CD4-positive, alpha-beta T cell treated with Interleukin-6 at 100 ng/mL for 8 hours (primary cell): ENCODE measurements at places on chromosomes 12 and 14.

GRCh38 chr12:3634348-3634747, 118.6 kb downstream of the CRACR2A start:
- DNase-seq = no peak

- no peak for DNase-seq
Measured at GRCh38 chr14:65062096-65063075, 39.9 kb downstream of the MAX start.

DNA sequence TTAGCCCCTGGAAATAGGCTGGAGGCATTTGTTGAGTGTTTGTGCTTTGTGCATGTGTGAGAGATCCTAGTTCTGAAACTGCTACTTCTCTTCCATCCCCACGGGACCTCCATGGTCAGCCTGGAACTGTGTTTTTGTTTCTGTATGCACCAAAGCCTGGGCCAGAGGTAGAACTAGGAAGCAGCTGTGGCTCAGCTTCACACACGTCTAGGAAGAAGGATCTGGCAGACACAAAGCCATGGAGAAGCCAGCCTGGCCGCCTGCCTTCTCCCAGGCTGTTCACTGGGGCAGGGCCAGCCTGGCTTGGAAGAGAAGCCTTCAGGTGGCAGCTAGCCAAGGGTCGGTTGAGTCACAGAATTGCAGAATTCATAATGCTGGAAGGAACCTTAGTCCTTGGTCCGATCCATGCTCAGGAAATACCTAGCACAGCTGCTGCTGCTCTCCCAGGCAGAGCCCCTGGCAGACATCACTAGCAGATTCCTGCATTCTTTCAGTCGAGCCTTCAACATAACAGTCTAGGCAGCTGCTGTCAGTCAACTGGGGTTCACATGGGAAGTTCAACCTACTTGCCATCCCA, 27.0 kb downstream of the RIN3 start:
- no peak for DNase-seq

DNA sequence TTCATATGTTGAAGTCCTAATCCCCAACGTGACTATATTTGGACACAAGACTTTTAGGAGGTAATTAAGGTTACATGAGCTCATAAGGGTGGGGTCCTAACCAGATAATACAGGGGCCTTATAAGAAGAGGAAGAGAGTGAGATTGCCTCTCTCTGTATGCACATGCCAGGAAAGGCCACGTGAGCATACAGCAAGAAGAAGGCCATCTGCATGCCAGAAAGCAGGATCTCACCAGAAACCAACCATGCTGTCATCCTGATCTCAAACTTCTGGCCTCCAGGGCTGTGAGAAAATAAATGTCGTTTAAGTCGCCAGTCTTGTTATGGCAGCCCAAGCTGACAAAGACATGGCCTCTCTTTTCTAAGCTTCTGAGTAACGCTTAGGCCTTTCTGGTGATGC, 69.0 kb upstream of the GPHB5 start:
- no peak for DNase-seq

DNA sequence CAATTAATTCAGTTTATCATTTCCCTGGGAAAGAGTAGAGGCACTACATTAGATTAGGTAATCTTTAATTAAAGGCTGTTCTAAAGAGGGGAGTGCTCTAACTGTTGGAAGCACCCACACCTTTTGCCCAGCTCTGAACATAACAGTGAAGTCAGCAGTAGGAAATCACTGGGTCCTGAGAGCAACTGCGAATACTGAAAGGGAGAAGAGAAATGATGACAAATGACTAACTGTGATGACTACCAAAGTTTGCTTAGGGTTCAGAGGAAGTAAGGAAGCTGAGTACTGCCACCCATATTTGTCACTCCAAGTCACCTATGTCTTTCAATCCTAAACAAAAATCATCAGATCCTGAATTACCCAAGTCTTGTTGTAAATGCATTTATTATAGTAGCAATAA, 140.6 kb downstream of the EPS8 start:
- DNase-seq = no peak

DNA sequence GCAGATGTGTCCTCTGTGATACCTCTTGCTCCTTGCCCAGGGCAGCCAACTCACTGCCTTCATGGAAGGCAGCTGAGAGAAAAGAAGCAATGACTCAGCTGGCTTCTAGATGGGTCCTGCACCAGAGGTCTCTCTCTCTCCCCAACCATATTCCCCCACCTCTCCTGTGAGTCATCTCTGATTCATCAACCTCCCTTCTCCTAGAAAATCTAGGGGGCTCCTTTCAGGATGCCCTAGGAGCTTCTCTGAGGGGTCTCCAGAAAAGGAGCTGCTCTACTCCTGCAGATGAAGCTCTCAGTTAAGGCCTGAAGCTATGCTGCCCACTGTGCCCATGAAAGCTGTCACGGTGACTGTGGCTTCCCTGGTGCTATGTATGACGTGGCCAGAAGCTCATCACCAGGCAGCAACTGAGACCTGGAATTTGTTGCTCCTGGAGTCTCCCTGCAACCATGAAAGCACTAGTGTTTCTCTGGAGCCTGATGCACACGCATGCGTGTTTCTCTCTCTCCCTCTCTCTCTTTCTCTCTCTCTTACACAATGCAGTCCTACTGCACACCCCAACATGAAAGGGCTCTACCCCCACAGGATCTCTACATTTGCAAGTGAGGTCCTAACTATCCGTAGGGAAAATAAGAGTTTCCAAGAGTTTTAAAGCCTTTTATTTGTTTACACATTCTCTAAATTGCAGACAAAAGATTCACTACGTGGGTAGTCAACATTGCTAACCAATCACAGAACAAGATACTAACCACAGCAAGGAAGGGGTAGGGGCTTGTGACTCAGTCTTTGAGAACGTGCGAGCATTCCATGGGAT, 285.3 kb downstream of the DPF3 start:
- no peak for DNase-seq

- DNase-seq = no peak
Measured at GRCh38 chr12:83031196-83031595, 344.5 kb downstream of the TMTC2 start.

DNA sequence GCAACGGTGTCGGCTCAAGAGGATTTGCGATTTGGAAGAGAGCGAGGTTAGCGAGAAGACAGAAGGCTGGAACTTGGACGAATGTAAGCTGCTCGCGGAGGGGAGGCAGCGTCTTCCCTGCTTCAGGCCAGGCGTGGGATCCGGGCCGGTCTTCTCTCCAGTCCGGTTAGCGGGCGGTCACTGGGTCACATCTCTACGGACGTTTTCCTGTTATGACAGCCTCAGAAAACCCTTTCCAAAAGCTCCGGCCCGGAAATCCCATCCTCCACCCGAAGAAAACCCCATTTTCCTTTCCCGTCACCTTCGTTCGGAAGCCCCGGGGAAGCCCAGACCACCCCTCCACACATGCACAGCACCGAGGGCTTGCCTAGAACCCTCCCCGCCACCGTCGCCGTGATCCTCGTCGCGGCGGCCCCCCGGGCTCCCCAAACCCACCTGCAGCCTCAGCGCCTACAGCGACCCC, 268 bp downstream of the NDUFB1 start:
- no peak for DNase-seq

DNA sequence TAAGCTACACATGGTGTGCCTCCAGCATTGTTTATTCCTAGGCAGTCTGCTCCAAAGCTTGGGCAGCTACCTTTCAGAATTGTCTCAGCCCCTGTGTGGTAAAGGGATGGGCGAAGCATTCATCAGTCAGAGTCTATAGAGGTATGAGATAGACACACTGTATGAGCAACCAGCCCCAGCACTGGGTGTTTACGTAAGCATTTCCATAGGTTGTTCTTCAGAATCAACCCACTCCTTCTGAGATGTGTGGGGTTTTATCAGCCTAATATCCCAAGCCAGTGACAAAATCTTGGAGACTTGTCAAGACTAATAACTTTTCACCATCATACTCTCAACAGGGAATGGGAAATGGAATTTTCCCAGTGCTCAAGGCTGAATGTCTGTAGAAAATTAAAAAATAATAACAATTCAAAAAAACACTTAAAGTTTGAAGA, 98.2 kb downstream of the BTG1 start:
- DNase-seq = no peak

- DNase-seq = no peak
Measured at GRCh38 chr12:26334621-26335124, 139.3 kb downstream of the SSPN start.

DNA sequence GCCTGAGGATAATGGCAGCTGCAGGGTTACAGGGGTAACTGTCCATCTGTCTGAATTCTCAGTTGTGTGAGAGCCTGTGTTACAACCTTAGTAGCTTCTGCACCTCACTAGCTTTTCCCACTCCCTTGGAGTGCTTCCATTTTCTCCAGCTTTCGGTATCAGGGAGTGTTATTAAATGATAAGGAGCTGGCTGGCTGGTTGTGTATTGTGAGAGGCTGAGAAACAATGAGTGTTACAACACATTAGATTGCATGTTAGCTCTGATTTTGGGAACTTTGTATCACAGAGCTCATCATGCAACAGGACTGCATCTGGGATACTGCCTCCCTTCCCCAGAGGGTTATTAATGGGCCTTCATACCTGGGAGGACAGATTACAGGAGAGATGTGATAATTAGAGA, 723.7 kb downstream of the DIO2 start:
- DNase-seq = no peak

DNA sequence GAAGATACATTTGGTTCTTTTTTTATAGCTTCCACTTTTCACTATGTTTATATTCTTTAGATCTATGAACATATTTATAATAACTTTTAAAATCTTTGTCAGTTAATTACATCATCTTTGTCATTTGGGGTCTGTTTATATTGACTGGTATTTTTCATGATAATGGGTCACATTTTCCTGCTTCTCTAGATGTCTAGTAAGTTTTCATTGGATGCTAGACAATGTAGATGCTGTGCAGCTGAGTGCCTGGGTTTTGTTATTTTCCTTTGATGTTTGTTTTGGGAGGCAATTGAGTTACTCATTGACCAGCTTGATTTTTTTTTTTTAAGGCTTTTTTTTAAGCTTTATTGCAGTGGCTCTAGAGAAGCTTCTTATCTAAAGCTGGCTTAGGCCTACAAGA, 4.9 kb downstream of the MAP1LC3B2 start:
- DNase-seq = no peak

- no peak for DNase-seq
Measured at GRCh38 chr14:55158412-55158811, 29.4 kb downstream of the LGALS3 start.

GRCh38 chr14:49620182-49621113, at the start of the genes MGAT2 and RPL36AL:
Gene MGAT2, plus strand, starts transcription at chr14:49620799. Its CDS starts 470 bp downstream, at chr14:49621269.
Gene RPL36AL, minus strand, starts transcription at chr14:49620626. Its CDS starts 1,522 bp downstream, at chr14:49619104.
- DNase-seq = peak; percentile 95

- no peak for DNase-seq
Measured at GRCh38 chr14:104532191-104532555, 47.4 kb upstream of the C14orf180 start.

GRCh38 chr14:58401587-58401986, 5.9 kb downstream of the TOMM20L start:
- DNase-seq = no peak

- DNase-seq = no peak
Measured at GRCh38 chr14:75283162-75283832, 4.7 kb downstream of the FOS start.

DNA sequence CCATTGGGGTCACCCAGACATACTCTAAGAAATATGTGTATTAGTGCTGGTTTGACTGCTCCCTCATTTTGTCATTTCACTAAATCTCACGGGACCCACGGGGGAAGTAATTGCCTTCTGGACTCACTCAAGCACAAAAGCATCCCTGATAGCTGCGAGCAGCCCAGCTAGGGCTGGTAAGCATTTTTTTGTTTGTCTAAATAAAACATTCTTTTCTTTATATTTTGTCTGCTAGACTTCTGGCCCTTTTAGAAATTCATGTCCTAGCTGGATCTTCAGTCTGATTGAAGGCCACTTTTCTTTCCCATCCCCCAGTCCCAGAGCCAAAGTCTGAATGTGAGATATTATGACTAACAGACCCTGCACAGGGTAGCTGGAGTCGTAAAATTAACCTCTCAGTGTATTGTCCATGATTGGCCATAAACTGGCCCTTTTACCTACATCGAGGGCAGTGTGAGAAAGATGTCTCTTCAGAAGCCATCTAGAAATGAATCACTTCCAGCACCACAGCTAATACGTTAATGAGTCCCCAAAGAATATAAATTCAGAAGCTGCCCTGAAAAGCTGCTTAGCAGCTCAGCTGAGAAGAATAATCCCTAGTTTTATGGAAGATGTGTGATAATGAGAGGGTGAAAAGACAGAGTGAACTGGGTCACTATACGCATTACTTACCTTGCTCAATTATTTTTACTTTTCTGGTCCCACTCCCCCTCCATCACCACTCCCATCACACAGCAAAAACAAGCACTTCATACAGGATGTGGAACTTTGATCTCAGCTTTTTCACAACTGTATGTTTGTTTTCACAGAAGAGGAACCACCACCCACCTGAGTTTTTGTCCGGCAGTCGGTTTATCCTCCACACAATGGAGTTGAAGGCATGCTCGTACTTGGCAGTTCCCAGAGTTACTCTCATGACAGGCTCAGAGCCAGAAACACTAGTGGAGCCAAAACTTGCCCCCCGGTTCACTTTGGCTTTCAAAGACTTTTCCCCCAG, 55.6 kb upstream of the GTF2A1 start:
- DNase-seq = no peak

DNA sequence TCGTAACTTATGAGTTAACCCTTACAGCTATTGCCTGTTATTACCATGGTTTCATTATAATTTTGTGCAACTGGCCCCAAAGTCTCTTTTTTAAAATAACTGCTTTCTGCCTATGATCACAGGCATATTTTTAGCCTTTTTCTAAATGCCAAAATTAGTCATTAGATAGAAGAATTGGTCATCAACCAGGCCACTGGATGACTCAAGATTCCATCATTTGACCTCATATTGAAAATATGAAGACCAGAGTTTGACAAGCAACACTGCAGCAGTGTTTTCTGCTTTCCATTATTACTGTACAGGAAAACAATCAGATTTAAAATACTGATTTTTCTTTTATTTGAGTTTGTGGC, 54.7 kb upstream of the OTOGL start:
- DNase-seq = no peak

- no peak for DNase-seq
Measured at GRCh38 chr14:104746071-104746545, 6.8 kb upstream of the SIVA1 start.

GRCh38 chr12:3631759-3632158, 121.2 kb downstream of the CRACR2A start:
- DNase-seq = no peak

DNA sequence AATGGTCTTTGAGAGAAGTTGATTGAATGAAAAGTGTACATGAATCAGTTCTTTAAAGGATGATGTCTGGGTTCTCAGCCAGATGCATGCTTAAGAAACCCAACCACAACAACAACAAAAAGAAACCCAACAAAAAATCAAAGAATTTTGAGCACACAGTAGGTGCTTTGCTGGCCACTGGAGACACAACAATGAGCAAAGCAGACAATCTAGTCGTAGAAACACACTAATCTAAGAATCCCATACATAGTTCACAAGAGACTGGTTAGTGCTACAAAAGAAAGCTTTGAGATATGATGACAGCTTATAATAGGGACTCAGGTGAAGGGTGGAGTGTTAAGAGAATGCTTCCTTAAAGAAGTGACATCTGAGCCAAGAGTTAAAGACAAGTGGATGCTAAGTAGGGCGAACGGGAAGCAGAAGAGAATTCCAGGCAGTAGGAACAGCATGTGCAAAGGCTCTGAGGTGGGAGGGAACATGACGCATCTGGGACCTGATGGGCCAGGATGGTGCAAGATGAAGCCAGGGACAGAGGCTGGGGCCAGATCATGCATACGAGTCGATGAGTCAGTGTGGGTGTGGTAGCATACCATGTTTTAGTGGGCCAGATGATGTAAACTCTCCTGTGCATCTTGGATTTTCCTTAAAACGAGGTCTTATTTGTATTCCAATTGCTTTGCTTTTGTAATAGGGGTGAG, 4.6 kb upstream of the HIP1R start:
- DNase-seq = no peak

- DNase-seq = peak; percentile 85
Measured at GRCh38 chr12:96434107-96434506, 33.9 kb upstream of the CDK17 start.
